ENCODE measurements at places on chromosomes 1 and 21. TPM values are rescaled to one million over a fixed set of nuclear protein-coding genes. Genes with fewer than 3 reads are reported as not detected.

EGLN1 gene
- total RNA-seq: 26.3 TPM

GRCh38 chr1:196651637-196652215 is at the start of gene CFH:
Gene CFH (plus strand): TSS chr1:196652043. CDS start chr1:196652118, 75 bp downstream.
- DNase-seq: no peak

PLA2G2C gene
- not detected for total RNA-seq

DNA sequence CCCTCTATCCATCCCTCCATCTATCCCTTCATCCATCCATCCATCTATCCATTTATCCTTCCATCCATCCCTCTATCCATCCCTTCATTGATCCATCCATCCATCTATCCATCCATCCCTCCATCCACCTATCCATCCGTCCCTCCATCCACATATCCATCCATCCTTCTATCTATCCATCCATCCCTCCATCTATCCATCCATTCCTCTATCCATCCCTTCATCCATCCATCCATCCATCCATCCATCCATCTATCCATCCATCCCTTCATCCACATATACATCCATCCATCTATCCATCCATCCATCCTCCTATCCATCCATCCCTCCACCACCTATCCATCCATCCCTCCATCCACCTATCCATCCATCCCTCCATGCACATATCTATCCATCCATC is 23.6 kb downstream of the MATN1 start:
- no peak for DNase-seq

GRCh38 chr1:100581096-100581705 is 43.3 kb downstream of the GPR88 start:
- no peak for DNase-seq

LCE2C gene
- total RNA-seq: not detected

DNA sequence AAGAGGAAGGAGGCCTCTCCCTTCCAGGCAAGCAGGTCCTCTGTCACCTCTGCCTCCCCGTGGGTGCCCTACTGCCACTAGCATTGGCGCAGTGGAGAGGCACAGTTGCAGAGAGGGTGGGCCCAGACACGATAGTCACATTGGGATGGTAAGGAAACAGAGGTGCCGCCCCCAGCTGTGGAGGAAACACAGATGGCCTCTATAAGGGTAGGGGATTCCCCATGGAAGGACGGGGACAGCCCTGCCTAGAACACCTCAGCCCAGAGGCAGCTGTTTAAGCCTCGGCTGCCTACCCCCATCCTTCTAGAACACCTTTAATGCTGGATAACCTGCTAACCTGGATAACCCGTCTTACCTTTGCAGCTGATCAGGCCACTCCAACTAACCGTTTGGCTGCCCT is 65.7 kb upstream of the CNTN2 start:
- no peak for DNase-seq

DNA sequence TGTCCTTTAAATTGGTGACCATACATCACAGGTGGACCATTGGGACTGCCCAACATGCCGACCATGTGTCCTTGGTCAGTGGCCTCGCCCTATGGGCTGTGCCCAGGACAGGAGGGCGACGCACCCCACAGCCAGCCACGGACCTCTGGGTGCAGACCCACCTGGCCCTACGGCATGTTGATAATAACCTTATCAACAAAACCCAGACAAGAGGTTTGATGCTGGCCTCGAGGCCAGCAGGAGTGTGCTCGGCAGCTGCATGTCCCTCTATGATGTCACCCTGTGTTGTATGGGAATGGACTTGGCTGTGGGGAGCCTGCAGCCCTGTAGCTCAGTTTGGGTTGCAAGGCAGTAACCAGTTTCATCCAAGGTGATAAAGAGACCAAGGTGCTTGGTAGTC is 32.1 kb downstream of the SLC37A1 start:
- no peak for DNase-seq

DNA sequence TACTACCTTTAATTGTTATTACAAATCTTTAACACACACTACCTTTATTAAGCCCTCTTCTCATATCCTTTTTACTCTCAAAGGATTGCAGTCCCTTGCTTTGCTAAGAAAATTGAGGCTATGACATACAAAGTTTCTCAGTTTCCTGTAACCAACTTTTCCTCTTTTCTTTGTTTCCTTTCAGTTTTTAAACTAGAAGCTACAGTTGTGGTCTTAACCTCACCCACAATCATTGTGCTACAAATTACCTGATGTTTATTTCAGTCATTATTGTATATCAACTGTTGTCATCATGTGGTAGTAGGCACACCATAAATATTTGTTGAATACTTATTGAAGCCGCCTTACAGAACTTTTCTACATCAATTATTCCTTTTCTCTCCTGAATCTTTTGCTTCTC is 51.8 kb downstream of the SLAMF6 start:
- no peak for DNase-seq

- no peak for DNase-seq
Observed at GRCh38 chr1:47745715-47746609, 251.2 kb downstream of the TRABD2B start.

DNA sequence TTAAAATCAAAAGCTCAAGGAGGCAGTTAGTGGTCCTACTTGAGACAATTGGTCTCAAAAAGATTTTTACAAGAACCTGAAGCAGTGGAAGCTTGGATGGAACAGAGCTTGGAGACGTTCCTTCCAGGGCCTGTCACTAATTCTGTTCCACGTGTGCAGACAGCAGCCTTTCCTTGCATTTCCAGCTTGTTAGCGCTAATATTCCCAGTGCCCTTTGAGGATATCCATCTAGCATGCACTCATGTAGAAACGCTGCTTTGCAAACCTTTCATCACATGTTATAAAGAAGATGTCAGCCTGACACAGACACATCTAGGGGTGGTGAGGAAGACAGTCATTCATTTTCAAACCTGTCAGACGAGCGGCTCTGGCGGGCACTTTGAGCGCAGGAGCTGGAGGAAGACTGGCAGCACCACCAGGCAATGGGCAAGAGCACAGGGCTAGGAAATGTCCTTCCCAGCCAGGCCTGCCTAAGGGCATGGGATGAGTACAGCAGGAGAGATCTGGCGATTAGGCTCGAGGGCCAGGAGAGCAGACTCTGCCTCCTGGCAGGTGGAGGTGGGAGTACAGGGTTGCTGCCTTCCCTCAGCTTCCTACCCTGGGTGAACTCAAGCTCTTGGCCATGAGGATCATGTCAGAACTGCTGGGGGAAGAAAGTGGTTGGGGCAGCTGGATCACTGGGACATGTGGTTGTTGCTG is 55.5 kb downstream of the CASQ2 start:
- no peak for DNase-seq

GRCh38 chr1:39370602-39371001 is 120.8 kb upstream of the BMP8A start:
- DNase-seq: no peak

GRCh38 chr1:27662707-27663393 is 9.1 kb downstream of the IFI6 start:
- DNase-seq: no peak

GRCh38 chr21:35120631-35121180 is 71.6 kb upstream of the RUNX1 start:
- no peak for DNase-seq

CD1D gene
- 0.49 TPM for total RNA-seq

DNA sequence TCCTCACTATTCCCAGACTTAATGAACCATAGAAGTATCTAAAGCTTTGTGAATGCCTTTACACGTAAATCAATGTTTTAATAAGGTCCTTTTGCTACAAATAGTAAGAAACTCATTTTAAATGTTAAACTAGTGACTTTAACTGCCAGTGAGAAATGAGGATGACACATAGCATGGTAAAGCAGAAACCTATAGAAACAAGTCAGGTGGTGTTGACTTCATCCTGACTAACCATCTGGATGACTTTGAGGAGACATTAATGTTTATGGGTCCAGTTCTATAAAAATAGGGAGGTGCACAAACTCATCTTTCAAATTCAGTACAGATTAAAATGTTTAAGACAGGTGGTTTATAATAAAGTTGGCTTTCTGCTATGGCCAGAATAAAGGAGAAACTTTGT is 85.4 kb downstream of the COLGALT2 start:
- DNase-seq: no peak

CYP4B1 gene
- 74.4 TPM for total RNA-seq

GRCh38 chr21:33578214-33578613 is 10.3 kb downstream of the DONSON start:
- no peak for DNase-seq

DNA sequence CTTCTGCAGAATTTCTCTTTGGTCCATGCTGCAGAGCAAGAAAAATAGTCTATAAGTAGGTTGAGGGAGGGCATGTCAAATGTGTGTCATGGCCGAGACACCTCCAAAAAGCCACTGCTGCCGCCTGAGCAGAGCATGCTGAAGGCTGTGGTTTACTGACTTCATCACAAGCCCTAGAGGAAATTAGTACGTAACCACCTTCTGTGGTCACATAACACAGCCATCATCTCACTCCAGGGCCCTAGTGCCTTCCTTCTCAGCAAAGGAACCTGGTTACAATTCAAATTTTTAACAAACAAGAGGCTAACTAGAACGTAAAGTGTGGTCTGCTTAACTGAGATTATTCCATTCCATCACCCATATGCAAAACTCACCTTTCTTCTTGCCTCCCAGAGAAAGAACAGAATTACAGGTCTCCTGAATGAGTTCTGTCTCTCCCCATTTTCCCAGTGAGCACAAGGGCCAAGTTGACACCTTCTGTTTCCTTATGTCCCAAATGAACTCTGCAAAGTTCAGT is at the start of gene PTPN22:
TSS of gene PTPN22 (minus strand) at position 116 of the 517 bp plus-strand sequence.
- no peak for DNase-seq

DNA sequence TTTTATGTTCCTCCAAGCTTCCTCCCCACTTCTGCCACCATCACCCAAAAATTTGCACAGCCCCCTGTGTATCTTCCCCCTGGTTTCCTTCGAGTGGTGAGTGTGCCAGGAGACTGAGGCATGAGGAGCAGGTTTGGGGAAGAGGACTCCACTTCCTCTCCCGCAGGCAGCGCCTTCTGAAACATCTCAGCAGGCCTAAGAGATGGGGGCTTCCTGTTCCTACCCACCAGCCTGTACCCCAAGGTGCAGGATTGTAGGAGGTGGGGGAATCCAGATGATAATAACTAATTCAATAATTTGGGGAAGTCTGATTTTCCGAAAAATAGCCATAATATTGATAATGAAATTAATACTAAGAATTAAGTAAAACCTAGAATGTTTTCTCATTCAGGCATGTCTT is 62.4 kb downstream of the RHBG start:
- no peak for DNase-seq

GRCh38 chr1:218775501-218776021 is 398.1 kb upstream of the LYPLAL1 start:
- no peak for DNase-seq

CFHR1 gene
- not detected for total RNA-seq

TEX38 gene
- total RNA-seq: not detected

DNA sequence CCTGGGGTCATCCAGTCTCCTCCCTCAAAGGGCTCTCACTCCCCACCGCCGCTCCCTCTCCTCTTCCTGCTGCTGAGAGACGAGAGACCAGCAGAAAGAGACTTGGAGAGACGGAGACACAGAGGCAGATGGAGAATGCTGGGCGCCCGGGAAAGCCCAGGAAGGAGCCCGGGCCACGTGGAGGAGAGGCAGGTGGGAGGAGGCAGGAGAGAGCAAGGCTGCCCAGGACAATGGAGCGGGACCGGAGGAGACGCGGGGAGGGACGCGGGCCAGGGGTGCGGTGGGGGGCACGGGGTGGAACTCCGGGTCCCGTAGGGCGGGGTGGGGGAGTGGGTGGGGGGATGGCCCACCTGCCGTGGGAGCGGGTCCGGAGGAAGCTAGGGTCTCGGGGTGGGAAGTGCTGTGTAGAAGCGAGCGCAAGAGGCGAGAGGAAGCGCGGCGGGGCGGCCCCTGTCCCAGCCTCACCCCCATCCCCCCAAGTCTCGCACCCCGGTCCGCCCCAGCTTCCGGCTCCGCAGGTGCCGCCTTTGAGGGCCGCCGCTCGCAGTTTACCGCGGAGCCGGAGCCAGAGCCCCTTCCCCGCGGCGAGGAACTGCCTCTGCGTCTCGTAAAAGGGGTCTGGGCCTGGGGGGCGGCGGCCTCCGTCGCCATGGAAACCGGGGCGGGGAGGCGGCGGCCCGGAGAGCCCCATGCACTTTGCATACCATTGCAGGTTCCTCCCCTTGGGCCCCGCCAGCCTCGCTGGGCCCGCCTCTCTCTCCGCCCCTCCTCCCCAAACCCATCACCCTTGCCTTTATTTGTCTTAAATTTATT is 11.7 kb upstream of the EPHA2 start:
- no peak for DNase-seq

KCNK1 gene
- total RNA-seq: 11.3 TPM
